EH (cell line): ENCODE measurements at places on chromosomes 1 and 21.

DNA sequence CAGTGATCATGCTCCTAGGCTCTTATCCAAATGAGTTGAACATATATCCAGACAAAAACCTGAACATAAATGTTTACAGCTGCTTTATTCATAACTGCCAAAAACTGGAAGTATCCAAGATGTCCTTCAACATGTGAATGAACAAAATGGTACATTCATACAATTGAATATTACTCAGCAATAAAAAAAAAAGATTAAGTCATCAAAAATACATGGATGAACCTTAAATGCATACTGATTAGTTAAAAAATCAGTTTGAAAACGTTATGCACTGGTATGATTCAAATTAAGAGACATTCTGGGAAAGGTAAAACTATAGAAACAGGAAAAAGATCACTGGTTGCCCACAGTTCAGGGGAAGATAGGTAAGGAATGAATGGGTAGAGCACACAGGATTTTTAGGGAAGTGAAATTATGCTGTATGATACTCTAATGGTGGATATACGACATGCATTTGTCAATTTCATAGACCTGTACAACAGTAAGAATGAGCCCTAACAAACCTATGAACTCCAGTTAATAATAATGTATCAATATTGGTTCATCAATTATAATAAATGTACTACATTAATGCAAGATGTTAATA lies 3.1 kb downstream of the LRRC40 start:
- no peak for DNase-seq

- no peak for DNase-seq
These were observed 37.7 kb downstream of the NKAIN1 start for GRCh38 chr1:31201931-31202360.

DNA sequence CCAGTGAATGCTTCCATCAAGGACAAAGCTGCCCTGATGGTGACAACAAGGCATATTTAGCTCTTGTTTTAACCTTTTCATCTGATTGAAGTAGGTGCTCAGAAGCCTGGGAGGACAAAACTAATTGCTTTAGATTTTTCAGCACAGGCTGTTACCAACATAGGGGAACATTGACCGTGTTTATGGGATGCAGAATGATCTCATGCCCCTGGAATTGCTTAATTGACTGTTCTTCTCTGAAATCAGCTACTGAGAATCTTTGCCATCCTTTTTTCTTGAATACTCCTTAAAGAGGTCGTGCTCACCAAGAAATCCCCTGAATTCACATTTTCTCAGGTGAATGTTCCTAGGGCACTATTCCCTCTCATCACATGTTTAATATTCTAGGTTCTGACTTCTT lies 95.9 kb upstream of the CCDC190 start:
- peak; percentile 76 for DNase-seq

DNA sequence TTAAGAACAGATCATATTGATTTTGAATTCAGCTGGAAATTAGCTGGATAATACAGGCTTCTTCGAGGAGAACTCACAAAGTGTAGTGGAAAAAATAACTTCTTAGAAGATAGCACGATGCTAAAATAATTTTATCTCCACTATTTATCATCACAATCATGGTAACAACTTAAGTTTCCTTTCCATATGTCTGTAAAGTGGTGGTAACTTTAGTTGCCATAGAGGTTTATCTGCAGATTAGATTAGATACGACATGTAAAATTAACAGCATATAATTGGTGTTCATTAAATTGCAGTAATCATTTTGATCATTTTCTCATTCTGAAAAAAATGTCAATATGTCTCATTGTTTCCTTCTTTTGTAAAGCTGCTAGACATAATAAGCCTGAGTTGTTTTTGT lies 921.5 kb downstream of the KCNT2 start:
- no peak for DNase-seq

GRCh38 chr1:242534753-242535152 lies 10.3 kb upstream of the PLD5 start:
- DNase-seq, result no peak

DNA sequence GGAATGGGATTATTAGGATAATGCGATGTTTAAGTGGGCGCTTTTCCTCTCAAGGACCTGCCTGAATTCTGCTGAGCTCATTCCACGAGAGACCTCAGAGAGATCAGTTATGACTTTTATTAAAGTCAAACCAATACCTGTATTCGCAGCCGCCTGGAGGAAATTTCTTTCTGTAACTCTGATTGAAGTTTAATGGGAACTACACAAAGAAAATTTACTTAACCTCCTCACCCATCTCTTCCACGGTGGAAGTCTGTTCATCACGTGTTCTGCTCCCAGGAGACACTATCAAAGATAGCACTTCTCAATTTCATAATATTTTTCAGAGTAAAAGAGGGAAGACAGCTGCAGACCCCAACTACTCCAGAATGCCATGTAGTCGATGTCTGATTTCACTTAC lies 334.7 kb upstream of the POU3F1 start:
- no peak for DNase-seq

GRCh38 chr1:203371288-203371687 lies 20.4 kb upstream of the FMOD start:
- DNase-seq, result no peak

DNA sequence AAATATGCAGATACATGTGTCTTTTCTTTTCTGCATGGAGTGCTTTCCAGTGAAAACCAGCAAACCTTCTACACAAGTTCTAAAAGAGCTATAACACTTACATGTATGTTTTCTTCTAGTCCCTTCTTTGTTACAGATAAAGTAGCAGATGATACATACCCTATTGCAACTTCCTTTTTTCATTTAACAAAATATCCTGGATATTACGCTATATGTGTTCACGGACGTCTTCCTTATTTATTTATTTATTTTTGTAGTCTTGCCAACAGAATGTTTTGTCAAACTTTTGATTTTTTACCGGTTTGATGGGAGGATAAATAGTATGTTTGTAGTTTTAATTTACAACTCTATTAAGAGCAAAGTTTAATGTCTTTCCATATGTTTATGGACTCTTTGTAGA lies 5.2 kb upstream of the GALNT2 start:
- DNase-seq, result no peak

- DNase-seq, result no peak
These were observed 26.0 kb downstream of the RCOR3 start for GRCh38 chr1:211285196-211285595.

GRCh38 chr1:66998972-66999371 lies 55.0 kb downstream of the SLC35D1 start:
- peak; percentile 10 for DNase-seq

DNA sequence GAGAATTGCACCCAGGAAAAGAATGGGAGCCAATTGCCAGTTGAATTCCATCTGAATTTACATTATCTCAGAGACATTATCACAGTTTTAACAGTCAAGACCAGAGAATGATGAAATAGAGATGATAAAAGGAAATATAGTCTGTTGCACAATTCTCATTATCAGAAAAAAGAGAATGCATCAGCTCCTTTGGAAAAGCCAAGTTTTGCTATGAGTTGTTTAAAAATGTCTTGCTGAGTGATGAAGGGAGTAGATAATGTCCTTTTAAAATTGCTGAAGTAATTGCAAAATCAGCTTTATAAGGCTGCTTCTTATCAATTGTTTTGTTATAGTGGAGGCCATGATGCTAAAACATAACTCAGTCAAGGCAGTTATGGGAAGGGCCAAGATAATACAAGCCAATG lies 37.9 kb upstream of the EEIG2 start:
- no peak for DNase-seq

- DNase-seq, result peak; percentile 37
These were observed 61.1 kb downstream of the XCL1 start for GRCh38 chr1:168637350-168637991.

GRCh38 chr21:39029900-39030884 lies 153.1 kb downstream of the PSMG1 start:
- DNase-seq, result no peak

GRCh38 chr1:248730507-248731335 lies 24.8 kb downstream of the LYPD8 start:
- no peak for DNase-seq

GRCh38 chr1:115193046-115193828 lies 103.9 kb upstream of the TSPAN2 start:
- DNase-seq, result no peak

GRCh38 chr1:236951672-236952071 lies 52.6 kb downstream of the MT1HL1 start:
- no peak for DNase-seq

GRCh38 chr1:156276532-156276931 lies 6.1 kb downstream of the SMG5 start:
- no peak for DNase-seq

DNA sequence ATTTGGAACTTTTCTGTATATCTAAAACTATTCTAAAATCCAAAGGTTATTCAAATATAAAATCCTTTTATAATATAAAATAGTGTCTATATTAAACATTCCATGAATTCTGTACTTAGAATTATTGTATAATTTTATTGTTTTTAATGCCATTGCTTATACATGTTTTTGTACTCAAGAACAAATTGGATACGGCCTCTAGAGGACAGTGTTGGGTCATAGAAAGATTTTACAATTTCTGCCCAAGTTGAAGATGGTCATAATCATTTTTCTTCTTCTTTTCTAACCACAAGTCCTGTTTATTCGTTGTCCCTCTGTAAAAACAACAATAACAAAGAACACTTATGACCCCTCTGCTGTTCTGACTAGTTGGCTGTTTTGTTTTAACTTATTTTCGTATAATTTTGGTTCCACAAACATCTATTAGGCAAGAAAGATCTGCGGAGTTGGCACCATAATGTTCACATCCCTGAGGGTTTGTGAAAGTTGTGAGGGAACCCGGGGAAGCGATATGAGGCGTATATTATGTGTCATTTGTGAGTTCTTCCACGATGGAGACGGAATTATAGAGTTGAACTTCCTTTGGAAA lies 75.7 kb upstream of the KIF26B start:
- DNase-seq, result peak; percentile 65
